Astrocyte of the spinal cord (primary cell): ENCODE measurements at places on chromosomes 6 and 20.

- DNase-seq = no peak
Observed at GRCh38 chr6:107989166-107990094, 31.4 kb upstream of the SEC63 start.

- no peak for DNase-seq
Observed at GRCh38 chr6:28408076-28408802, 8.7 kb upstream of the ZSCAN12 start.

- DNase-seq = no peak
Observed at GRCh38 chr20:51190783-51191180, 167.9 kb upstream of the KCNG1 start.

DNA sequence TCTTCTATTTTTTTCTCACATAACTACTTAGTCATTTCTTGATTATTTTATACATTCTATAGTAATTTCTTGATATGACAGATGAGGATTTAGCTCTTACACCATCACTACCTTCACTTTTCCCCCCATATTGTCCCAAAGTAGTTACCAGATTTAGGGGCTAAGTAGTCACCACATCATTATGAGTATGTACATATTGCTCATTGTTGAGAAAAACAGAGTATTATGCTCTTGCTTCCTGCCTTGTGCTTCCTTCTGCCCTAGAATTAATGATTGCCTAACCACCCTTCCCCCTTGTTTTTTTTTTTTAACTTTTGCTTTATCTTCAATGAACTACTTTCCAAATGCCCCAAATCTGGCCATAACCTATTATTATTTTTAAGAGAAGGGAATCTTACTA lies 6.8 kb upstream of the HLA-B start:
- no peak for DNase-seq

- no peak for DNase-seq
Observed at GRCh38 chr20:17403461-17403860, 127.7 kb downstream of the BFSP1 start.

- no peak for DNase-seq
Observed at GRCh38 chr6:22126910-22127309, 169.9 kb downstream of the PRL start.

GRCh38 chr6:75101896-75102295 lies 104.0 kb downstream of the COL12A1 start:
- DNase-seq = peak; percentile 87

DNA sequence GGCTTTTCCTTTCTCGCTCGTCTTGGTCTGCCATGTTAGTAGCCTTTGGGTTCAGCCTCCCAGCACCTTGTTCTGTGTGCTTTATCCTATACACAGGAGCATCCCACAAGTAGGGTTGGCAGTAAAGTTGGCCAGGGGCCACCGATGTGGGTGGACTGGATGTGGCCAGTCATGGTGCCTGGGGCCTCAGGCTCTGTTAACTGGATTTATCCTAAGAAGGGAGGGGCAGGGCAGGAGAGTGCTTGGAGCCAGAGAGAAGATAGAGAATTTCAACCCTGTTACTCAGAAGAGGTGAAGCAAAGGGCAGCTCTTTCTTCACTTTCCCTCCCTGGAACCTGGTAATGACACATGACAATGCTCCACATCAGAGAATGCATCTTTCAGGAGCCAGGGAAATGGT lies 14.1 kb upstream of the SIRPB2 start:
- no peak for DNase-seq

DNA sequence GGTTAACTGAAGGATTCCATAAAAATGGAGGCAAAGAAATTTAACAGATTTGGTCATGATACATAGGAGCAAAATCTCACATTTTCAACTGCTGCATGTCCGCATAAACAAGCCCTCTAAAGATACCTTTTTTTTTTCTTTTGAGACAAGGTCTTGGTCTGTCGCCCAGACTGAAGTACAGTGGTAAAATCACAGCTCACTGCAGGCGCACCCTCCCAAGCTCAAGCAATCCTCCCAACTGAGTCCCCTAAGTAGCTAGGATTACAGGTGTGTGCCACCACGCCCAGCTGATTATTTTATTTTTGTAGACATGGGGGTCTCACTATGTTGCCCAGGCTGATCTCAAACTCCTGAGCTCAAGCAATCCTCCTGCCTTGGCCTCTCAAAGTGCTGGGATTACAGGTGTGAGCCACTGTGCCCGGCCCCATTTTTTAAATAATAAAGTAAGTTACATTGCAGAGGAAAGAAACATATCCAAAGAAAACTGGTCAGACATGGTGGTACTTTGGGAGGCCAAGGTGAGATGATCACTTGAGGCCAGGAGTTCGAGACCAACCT lies 13.7 kb downstream of the MDN1 start:
- no peak for DNase-seq

DNA sequence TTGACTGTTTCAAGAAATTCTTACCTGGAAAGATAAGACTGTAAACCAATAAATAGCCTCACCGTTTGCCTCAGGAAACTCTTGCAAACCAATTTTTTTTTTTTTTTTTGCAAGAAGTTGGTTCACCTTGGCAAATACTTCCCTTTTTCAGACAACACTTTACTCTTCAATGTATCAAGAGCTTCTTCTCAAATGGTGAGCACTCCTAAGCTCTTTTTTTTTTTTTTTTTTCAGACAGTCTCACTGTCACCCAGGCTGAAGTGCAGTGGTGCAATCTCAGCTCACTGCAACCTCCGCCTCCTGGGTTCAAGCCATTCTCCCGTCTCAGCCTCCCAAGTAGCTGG lies 22.7 kb upstream of the SNTA1 start:
- no peak for DNase-seq

GRCh38 chr6:115680621-115681020 lies 380.1 kb downstream of the FRK start:
- DNase-seq = no peak

DNA sequence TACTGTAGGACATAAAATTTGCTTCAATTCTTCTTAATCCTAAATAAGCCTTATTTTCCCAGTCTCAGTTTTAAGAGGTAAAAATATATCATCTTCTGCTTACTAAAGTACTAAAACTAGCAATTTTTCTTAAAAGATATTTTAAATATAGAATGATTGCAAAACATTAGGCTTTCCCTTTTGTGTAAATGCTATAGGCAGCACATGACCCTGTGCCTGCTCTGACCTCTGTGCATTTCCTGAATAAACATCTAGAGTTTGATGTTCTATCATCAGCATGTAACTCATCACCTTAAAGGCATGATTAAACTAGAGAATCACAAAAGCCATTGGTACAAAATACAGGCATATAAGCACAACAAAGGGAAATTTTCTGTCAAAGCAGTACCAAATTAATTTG lies 422.7 kb downstream of the TFAP2B start:
- no peak for DNase-seq

DNA sequence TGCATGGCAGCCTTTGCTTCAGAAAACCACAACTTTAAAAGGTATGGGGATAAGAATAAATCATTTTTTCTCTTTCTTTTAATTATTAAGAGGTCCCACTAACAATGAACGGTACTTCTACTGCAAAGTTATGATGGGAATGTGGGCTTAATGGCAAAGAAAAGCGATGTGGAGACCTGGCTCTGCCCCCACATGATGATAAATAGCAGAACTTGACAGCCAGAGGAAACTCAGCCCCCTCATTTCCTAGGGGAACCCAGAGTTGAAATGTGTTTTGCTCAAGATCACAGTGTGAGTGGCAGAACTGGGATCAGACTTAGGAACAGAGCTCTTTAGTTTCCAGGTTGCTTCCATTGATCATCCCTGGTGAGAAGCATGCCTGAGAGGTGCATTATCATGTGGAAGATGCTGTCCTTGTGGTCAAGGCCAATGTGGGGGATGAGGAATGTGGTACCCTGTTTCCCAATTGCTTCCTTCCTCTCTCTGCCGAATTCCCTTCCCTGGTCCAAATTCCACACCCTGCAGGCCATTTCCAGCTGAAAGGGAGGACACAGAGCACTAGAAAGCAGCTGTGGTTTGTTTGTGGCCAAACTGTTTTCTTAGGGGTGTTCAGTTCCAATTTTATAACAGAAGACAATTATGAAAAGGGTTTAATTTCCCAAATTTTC lies 66.0 kb downstream of the BACH2 start:
- DNase-seq = no peak

- DNase-seq = peak; percentile 73
Observed at GRCh38 chr6:71139249-71139648, 149.4 kb upstream of the OGFRL1 start.

DNA sequence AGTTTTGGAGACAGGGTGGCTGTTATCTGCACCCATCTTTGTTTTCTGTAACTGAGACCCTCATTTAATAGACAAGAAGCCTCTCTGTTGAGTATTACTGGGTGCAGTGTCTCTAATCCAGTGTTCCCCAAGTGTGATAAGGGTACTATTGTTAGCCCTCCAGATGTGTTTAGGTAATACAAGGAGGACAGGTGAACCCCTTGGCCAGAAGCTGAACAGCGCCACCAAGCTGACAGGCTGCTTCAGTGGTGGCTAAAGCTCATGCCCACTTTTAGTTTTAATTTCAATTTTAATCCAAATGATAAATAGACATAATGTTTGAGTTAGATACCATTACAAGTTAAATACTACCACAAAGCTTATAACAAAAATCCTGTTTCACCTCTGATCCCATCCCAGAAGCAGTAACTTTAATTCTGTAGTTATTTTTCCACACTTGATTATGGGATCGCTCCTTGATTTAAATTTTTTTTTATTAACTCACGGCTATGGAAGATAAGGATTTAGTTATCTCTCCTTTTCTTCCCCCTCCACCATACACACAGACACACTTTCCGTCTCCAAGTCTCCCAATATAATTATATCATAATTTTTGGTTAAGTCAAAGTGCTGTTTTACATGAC lies 8.4 kb upstream of the STK35 start:
- DNase-seq = no peak

DNA sequence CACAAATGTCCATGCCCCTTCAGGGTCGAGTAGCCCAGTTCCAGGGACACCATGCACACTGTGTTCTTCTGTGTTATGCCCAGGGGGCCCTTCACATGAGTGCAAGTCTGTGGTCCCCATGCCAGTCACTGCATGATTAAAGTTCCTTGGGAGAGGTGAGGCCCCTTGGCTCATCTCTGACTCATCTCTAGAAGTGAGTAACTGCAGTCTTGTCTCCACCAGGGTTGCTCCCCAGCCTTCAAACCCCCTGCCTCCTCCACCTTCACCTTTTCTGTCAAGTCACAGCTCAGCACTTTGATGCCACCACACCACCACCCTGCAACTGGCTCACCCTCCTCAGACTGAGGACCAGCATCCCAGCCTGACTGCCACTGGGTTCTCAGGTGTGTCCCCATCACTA lies 161.7 kb downstream of the UNC5CL start:
- DNase-seq = no peak

DNA sequence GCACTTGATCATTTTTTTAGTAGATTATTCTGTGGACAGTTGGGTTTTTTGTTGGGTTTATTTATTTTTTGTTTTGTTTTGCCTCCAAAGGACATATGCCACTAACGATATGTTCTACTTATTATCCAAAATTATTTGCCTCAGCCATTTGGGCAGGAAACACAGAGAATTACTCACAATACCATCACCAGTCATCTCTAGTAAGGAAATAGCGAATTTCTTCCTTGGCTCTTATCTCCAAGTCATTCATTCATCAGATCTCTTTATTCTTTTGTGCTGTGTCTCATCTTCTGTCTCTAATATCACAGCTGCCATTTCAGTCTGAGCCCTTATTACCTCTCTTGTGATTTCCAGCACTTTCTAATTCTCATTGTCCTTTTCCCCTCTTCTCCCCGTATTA lies 130.4 kb upstream of the SMLR1 start:
- DNase-seq = no peak

GRCh38 chr6:75613056-75613501 lies 11.4 kb downstream of the SENP6 start:
- DNase-seq = no peak

DNA sequence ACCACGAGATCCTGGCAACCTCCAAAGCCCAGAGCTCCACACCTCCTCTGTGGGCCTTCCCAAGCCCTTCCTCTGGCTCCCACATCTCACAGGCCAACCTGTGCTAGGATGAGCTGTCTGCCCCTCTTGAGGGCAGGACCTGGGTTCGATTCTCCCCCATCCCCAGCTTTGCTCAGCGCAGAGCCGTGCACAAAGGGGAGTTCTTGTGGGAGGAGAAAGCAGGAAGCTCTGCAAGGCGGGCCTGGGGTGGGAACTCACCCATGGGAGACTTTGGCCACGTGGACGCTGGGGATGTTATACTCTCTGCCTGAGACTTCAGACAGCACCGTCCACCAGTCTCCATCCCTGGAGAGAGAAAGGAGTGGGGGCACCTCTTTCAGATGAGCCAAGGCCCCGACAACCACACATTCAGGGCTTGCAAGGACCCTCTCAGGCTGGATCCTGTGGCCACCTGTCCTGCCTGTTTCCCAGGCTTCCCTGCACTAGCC lies 12.7 kb downstream of the SLA2 start:
- DNase-seq = no peak

GRCh38 chr6:41586252-41587007 lies 40.2 kb downstream of the FOXP4 start:
- no peak for DNase-seq

DNA sequence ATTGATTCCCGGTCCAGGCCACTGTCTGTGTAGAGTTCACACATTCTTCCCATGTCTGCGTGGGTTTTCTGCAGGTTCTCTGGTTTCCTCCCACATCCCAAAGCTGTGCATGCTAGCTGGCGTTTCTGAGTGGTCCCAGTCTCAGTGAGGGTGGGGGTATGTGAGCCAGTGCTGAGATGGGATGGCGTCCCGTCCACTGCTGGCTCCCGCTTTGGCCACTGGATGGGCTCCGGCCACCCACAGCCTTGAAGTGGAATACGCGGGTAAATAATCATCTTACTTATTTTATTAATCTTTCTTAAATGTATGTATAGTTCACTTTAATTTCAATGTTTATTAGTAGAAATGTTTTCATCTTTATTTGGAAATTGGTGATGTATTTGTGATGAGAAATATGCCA lies 343.5 kb upstream of the MANEA start:
- no peak for DNase-seq

DNA sequence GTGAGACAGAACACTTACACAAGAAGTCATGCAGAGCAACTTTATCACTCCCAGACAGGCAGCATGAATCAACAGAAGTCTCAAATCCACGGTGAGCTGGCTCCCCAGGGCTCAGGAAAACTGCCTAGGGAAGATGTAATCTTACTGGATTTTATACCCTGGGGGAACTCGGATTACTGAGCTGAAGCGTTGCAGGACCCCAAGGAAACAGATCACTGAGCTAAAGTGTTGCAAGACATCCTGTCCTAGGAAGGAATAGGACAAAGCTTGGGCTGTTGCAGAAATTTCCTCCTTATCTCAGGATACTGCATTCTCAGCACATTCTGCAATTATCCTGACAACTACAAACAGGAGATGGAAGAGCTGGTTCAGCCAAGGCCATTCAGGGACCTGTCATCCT lies 224.8 kb downstream of the TFAP2A start:
- no peak for DNase-seq

DNA sequence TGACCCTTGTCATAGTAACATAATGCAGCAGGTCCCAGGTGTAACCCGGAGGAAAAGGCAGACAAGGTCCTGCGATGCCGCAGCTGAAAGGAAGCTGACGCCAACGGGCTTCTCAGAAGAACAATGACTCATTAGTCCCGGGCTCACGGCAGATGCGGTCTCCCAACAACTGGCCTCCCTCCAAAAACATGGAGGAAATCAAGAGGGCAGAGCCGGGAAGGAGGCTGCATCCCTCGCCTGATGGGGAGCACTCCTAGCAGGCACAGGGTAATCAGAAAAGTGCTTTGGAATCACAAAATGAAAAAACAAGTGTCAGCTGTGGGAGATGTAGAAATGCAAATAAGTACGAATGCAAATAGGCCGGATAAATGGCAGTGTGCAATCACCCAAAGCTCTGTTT lies 165.2 kb upstream of the AGPAT4 start:
- DNase-seq = peak; percentile 95
